Stimulated activated CD4-positive, alpha-beta T cell treated with anti-CD3 and anti-CD28 coated beads, Interleukin-1b, Interleukin-23, amount 100 ng/mL, for 1 hour (primary cell): ENCODE measurements at places on chromosomes 3 and 15.

DNA sequence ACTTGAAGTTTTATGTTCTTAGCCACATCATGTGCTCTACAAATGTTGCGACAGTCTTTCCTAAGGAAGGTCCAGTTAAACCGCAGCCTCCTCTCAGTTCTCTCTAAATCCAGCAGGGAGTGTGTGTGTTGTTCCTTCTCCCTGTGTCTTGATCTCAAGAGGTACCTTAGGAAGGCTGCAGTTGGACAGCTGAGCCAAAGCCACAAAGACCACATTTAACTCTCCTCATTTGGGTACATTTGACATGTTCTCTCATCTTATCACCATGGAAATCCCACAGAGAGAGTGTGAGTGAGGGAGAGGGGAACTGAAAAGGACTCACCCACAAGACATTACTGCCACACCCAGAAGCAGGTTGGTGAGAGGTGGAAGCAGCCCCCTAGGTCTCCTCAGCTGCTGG is 79.5 kb downstream of the CD200R1L start:
- no peak for DNase-seq

DNA sequence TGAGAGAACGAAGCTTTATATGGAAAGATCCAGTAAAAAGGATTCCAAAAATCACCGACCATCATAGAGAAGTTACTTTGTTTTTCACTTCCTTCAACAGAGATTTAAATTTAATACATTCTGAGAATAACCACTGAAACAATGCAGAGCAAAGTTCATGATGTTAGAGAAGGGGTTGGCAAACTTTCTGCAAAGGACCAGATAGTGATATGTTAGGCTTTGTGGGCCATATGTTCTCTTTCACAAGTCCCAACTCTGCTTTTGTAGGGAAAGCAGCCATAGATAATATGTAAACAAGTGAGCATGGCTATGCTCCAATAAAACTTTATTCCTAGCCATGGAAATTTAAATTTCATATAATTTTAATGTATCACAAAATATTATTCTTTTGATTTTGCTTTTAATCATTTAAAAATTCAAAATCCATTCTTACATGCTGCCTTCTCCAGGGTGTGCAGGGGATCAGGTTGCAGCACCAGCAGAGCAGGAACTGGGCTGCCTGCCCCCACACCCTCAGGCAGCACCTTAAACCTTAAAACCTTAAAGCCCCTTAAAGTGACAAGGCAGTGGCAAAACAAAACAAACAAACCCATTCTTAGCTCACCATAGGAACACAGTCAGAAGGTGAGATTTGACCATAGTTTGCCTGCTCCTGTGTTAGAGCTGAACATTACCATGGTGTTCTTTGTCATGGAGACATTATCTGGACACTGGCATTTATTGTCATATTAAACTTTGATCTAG is 16.9 kb upstream of the IGSF10 start:
- DNase-seq: no peak

DNA sequence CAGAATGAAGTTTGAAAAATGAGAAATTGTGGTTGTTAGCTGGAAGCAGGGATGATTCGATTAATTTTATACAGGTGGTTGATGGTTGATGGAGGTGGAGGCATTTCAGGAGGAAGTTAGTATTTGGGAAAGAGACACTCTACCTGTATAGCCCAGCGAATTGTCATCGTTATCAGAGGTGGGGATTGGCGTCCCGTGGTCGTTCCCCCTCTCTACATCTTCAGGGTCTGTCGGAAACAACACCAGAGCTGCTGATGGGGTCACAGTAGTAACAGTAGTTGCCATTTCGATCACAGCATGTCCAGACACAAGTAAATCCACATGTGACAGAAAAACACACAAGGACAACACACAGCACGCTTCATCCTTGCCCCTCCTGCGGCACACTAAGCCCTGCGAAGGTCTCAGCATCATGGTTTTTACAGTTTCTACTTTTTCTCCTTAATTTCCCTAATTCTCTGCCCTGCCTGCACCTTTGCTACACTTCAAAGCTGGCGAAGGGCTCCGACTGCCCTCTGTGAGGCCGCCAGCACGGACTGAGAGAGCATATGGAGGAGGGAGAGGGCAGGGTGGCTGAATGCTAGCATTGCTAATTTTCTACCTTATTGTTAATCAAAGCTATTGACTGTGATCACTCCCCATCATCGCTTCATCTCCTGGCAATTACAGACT is 642.3 kb downstream of the ROBO1 start:
- no peak for DNase-seq

- no peak for DNase-seq
Measured at GRCh38 chr3:30810625-30811024, 83.8 kb downstream of the GADL1 start.

GRCh38 chr15:80997692-80998091 is 3.0 kb upstream of the TLNRD1 start:
- DNase-seq: no peak

DNA sequence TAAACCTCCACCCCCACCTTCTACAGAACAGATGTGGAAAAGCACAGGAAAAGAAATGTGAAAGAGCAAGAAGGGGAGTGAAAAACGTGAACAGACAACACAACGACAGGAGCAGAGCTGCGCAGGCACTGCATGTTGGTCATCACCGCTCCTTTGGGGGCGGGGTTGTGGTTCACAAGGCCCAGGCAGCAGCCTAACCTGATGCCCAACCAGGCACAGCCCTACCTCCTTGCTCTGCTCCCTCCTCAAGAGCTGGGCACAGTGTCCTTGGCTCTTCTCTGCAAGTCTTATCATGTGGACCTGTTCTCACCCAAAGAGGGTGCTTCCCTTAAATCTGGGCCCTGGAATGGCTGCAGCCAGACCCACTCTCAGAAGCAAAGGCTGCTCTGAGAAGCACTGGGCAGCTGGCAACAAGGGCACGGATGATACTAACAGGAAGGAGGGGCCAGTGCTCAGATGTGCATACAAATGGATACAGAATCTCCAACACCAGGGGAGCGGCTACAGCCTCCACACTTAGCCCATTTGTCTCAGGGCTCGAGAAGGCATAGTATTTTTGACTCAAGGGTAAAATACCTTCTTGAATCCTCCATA is 64.6 kb downstream of the DHX30 start:
- DNase-seq: no peak

DNA sequence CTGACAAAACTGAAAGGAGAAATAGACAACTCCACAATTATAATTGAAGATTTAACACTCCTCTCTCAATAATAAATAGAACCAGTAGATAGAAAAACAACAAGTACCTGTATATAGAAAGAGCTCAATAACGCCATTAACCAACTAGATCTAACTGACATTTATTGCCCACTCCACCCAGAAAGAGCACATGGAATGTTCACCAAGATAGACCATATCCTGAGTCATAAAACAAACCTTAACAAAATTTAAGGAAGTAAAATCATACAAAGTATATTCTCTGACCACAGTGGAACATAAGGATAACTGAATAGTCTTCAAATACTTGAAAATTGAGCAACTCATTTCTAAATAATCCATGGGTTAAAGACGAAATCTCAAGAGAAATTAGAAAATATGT is 25.1 kb downstream of the KBTBD12 start:
- DNase-seq: no peak

DNA sequence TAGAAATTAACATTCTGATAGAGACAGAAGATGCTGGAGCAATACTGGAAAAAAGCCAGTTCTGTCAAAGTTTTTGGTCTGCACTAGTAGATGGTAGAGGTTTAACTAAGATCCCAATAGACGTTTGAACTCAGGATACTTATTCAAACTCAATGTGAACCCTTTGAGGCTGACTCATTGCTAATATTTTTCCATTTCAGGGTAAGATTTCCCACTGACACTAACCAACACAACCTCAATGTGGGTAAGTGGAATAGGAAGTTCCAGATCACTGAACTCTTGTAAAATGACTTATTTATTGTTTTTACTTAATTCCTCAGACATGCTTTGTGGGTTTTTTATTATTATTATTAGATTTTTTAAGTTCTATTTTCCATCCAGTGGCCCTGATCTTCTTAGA is 1024.8 kb downstream of the EPHA3 start:
- no peak for DNase-seq

GRCh38 chr3:171135549-171135948 is 109.0 kb upstream of the SLC2A2 start:
- DNase-seq: no peak

GRCh38 chr3:25556447-25556846 is 108.3 kb downstream of the TOP2B start:
- no peak for DNase-seq

GRCh38 chr3:168272343-168272985 is 176.7 kb upstream of the GOLIM4 start:
- DNase-seq: no peak

DNA sequence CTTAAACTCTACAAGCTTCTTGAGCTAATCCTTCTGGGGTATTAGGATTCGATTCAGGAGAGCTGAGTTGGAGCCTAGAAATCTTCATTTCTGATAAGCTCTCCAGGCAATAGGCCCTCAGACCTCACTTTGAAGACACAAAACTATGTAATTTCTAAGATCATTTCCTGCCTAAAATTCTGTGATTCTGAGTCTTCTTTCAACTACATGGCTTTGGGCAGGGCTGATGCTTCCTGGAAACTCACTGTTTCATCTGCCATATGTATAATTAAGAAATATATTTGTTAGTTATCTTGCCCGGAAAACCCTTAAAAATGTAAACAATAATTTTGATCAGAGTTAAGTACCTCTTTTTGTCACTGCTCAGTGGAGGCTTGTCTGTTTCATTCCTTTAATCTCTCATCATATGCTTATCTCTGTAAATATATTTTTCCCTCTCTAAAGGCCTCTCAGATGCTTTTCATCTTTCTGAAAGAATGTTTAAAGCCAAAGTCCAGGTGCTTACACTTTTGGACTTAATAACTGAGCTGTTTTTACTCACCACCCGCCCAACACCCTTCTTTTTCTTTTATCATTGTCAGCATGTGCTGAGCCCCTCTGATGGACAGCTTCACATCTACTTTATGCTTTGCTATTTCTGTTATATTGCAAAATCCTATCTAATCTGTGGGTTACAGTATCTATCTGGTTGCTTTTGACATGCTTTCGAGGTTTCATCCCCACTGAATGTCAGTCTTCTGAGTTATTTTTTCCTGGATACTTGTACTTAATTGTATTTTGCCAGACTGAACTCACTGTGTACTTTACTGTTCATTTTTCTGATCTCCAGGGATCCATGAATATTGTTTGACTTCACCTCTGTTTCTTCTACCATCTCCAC is 38.2 kb downstream of the FILIP1L start:
- DNase-seq: no peak

- no peak for DNase-seq
Measured at GRCh38 chr3:127354761-127355160, 66.9 kb upstream of the PRR20G start.

GRCh38 chr3:127975153-127976029 is 60.4 kb downstream of the KBTBD12 start:
- no peak for DNase-seq

- DNase-seq: no peak
Measured at GRCh38 chr3:52357151-52358080, 41.3 kb downstream of the DNAH1 start.

GRCh38 chr3:195897853-195898415 is 10.4 kb downstream of the TNK2 start:
- no peak for DNase-seq

DNA sequence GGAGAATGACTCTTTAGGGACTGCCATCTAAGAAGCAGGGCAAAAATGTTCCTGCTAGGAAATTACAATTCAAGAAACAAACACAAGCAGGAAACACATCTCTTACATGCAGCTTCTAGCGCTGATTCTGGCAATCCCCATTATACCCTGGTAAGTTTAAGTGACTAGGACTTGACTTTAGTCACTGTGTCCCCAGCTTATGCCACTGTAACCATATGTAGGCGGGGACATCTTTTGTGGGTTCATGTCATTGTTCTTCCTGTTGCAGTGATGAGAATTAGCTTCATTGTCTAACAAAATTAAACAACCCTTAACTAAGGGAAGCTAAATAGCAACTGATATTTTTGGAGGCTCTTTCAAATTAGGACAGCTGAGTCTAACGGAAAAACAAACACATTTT is 17.9 kb upstream of the FAM81A start:
- DNase-seq: no peak

DNA sequence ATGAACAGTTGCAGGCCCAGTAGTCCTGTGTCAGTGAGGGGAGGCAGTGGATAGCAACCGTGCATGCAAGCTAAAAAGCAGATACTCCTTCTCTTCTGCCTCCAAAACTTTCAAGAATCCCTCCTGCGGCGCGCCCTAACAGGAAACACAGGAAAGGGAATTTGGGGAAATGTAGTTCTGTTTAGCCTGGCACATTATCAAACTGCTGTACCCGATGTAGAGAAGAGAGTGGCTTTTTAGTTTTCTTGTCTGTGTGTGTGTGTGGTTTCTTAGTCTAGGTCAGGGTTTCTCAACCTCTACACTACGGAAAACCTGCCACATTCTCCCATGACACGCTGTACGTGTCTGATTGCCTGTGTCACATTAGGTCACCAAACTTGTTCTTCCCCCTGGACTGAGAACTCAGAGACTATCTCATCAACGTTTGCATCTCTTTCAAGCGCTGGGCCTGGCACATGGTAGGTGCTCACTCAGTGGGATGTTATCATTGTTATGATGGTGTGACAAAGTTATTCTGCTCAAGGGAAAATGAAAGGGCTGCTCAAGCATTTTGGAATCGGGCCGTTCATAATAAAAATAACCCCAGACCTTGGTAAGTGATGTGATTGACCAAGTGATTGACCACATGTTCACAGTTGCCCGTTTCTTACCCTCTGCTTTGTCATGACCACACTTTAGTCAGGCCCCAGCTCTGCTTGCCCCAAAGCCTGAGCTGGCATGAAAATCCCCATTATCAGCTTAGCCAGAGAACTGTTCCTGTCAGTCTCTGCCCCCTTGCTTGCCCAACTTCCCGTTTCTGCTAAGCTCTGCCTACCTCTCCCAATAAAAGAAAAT is 33.2 kb downstream of the TM4SF4 start:
- no peak for DNase-seq

DNA sequence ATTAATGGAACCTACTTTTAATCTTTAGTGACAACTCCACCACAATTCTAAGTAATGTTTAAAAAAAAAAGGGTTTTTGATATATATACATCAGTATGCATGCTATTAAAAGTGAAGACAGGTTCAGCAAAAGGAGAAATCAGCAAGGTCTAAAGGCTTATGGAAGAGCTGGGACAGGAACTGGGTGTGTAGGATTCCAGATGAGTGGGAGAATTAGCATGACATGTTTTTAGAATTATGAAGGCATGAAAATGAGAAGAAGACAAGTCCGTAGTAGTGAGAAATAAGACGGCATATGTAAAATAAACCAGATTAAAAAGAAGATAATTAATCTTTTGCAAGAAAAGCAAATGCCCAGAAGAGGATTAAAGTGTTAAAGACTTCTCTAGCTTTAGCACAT is 52.0 kb downstream of the CBLB start:
- no peak for DNase-seq

- no peak for DNase-seq
Measured at GRCh38 chr3:150291515-150291914, 116.6 kb upstream of the TSC22D2 start.

GRCh38 chr15:29377161-29377560 is 107.5 kb upstream of the NSMCE3 start:
- no peak for DNase-seq

- no peak for DNase-seq
Measured at GRCh38 chr3:37729119-37729518, 132.6 kb upstream of the CTDSPL start.

- no peak for DNase-seq
Measured at GRCh38 chr3:24495326-24495994, 810 bp upstream of the THRB start.
